ENCODE measurements at places on chromosomes 7 and 10.
A peak's percentile ranks its signal among the peaks of the same experiment; 100 is the strongest.

DNA sequence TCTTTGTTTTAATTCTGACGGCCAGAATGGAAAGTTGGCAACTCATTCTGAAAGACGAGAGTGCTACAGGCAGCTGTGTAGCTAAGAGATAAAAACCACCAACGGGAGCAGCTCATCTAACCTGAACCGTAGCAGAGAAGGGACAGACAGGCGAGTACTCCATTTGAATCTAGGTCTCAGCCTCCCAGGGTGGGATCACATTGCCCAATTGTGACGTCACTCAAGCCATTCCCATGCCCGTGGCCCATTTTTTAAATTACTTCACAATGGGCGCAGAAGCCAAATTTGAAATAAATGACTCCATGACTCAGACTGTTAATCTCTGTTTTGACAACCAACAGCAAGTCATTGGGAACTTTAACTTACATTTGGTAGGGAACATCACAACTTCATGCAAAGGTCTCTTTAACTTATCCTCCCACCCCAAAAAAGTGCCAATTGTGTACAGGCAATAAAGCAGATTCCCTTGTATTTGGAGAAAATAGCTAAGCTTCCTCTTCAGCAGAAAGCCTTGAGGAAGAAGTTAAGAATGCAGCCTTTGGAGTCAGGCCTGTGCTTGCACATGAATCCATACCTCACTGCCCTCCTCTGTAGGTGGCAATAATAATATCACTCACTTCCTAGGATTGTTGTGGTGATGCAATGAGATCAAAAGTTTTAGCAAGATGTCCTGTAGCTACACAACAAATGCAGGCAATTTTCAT is 93.2 kb upstream of the KIF5B start:
- DNase-seq = peak; percentile 53

- DNase-seq = no peak
Measured at GRCh38 chr7:93327006-93327633, 95.0 kb downstream of the VPS50 start.

- DNase-seq = no peak
Measured at GRCh38 chr10:36677431-36677768, 448.0 kb upstream of the ANKRD30A start.

GRCh38 chr10:51960494-51960895 is 261.1 kb upstream of the CSTF2T start:
- DNase-seq = no peak

GRCh38 chr10:18159557-18159956 is 19.3 kb downstream of the CACNB2 start:
- DNase-seq = no peak

- DNase-seq = no peak
Measured at GRCh38 chr7:121555558-121555957, 159.4 kb upstream of the FAM3C start.

- DNase-seq = no peak
Measured at GRCh38 chr10:132507956-132508490, 29.6 kb upstream of the INPP5A start.

DNA sequence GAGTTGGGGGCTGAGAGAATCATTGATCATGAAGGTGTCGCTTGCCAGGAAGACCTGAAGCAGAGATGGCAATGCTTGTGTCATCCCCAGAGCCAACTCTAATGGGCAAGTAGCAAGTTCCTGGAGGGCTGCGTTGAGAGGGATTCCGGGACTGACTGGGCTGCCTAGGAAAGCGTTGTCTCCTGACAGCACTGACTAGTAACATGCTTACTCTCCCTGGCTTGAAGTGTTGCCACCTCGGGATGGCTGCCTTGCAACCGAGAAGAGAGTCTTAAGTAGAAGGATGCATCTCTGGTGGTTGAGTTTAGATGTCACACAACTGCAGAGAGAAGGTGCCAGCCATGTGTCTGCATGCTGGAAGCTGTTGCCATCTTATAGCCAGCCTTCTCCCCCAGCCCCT is 453.4 kb downstream of the PLXNA4 start:
- DNase-seq = no peak

DNA sequence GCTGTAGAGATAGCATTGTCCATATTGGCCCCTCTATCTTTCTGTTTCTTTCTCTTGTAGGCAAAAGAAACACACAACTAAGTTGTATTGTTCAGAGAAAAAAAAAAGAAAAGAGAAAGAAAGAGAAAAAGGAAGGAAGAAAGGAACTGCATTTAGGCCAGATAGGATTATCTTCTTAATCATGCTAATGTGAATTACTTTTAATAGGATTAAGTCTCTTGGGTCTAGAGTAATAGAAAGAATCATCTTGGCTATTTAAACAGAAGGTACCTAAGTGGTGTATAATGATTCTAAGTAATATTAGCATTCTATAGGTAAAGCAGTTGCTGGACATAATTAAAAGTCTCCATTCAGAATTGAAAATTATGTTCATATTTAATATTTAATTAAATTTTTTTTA is 42.2 kb downstream of the GPR85 start:
- DNase-seq = no peak

DNA sequence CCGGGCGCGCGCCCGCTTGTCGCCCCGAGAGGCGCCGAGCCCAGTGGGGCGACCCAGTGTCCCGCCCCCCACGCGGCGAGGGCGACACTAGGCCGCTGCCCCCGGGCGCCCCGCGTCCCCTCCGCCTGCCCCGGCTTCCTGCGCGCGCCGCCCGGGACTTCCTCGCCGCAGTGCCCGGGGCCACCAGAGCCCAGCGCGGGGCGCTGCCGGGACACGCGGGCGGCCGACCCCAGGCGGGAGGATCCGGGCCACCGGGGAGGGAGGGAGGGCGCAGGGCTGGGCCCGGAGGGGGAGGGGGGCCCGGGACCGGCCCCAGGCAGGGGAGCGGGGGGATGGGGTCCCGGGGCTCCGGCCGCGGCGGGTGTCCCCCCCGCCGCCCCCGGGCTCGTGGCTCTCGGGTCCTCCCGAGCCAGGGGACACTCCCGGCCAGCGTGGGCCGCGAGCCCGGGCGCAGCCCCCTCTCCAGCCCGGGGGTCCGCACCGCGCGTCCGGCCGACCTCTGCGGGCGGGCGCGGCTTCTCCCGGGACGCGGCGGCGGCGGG is 435 bp upstream of the PWWP2B start:
- DNase-seq = peak; percentile 86

GRCh38 chr10:1360011-1360557 is 303.9 kb downstream of the WDR37 start:
- no peak for DNase-seq

GRCh38 chr7:69749372-69749979 is 151.2 kb downstream of the AUTS2 start:
- no peak for DNase-seq

- no peak for DNase-seq
Measured at GRCh38 chr7:82729172-82730030, 285.8 kb upstream of the CACNA2D1 start.

GRCh38 chr7:76302347-76303201 is at the start of gene HSPB1:
TSS of gene HSPB1 (plus strand) at chr7:76302673. CDS start at chr7:76302713, 40 bp downstream.
- DNase-seq = peak; percentile 98

- DNase-seq = no peak
Measured at GRCh38 chr10:51137756-51138529, 63.7 kb downstream of the PRKG1 start.

- no peak for DNase-seq
Measured at GRCh38 chr10:124428207-124428777, 9.6 kb upstream of the OAT start.

DNA sequence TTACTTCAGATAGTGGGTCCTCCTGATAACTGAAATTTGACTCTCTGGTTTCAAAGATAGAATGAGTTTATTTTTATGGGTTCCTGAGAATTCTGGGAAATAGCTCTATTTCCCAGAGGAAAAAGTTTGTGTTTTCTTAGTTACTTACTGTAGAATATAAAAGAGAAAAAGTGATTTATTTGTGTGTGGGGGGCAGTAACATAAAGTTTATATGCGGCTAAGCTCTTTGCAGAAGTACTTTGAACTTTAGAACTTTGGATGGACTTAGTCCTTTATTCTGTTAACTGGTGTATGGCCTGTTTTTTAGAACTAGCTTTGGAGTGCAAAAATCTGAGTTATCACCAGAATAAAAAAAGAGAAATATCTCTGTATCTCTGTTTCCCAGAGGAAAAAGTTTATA is 157.1 kb downstream of the BBS9 start:
- no peak for DNase-seq

GRCh38 chr10:24651923-24652322 is 71.8 kb downstream of the ARHGAP21 start:
- DNase-seq = no peak

DNA sequence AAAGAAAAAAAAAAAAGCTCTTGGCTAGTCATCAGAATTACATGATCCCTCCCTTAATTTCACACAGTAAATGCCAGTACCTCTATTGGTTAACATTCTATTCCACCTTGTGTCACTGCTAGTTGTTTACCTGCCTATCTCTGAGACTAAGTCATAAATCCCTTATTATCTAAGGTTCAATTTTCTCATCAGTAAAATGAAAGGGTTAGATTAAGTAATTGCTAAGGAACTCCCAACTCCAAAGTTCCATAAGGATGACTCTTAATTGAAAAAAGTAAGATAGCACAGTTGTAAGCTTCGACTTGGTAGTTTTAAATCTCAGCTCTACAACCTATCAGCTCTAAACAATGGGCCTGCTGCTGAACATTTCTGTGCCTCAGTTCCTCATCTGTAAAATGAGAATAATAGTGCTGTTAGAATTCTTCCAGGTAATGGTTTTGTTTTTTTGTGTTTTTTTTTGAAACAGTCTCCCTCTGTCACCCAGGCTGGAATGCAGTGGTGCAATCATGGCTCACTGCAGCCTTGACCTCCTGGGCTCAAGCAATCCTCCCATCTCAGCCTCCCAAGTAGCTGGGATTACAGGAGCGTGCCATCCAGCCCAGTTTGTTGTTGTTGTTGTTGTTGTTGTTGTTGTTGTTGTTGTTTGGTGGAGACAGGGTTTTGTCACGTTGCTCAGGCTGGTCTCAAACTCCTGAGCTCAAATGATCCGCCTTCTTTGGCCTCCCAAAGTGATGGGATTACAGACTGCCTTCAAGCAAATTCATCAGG is 35.6 kb downstream of the SRPK2 start:
- no peak for DNase-seq

GRCh38 chr7:50564640-50565558 is at the start of gene DDC:
TSS of gene DDC (minus strand) at chr7:50565405. CDS start at chr7:50544085, 21,320 bp downstream.
- no peak for DNase-seq

DNA sequence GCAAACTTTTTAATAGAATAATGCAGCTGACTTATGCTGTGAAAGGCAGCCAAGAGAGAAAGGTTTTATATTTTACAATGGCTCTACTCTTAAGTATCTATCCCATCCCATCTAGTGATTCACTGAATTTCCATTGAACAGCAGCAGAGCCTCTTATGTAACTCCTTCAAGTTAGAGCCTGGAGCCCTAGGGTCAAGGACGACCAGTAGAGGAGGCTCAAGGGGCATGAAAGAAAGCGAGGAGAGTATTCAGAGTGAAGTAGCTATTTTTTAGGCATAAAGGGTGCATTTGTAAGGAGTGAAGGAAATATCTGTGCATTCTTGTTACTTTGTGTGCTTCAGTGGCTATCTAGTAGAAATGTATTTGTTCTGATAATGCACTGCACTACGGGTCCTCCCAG is 180.2 kb upstream of the TPK1 start:
- DNase-seq = no peak

DNA sequence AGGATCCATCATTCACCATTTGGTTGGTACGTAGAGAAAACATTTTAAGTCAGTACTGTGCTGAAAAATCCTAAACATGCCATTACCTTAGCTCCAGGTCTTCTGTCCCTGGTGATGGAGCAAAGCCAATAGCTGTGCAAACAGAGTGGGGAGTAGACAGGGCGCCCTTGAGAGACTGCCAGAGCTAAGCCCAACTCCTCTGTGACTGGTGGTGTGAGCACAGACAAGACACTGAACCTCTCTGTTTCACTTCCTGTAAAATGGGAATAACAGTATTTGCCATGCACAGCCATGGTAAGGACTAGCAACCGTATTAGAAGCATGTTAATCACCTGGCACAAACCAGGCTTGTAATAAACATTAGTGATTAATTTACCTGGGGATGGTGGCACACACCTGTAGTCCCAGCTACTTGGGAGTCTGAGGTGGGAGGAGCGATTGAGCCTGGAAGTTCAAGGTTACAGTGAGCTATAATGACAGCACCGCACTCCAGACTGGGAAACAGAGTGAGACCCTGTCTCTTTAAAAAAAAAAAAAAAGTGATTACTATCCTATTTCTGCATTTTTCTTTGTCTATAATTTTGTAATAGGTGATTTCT is 28.7 kb downstream of the LYZL1 start:
- no peak for DNase-seq

GRCh38 chr10:54585572-54585971 is 215.5 kb downstream of the PCDH15 start:
- no peak for DNase-seq

GRCh38 chr7:16989811-16990413 is 108.1 kb upstream of the AGR3 start:
- peak; percentile 44 for DNase-seq

- no peak for DNase-seq
Measured at GRCh38 chr10:2471811-2472210, 595.5 kb upstream of the PFKP start.

DNA sequence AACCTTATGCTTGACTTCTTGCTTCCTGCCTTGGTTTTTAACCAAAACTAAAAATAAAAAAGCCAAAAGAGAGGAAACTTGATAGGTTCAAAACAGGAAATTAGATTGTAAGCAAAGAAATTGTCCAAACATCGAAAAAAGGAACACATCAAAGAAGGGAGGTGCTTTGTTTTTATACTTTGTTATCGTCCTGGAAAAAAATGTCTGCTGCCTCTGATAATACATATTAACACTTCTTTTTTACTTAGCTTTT is 286.6 kb upstream of the C7orf33 start:
- DNase-seq = no peak

DNA sequence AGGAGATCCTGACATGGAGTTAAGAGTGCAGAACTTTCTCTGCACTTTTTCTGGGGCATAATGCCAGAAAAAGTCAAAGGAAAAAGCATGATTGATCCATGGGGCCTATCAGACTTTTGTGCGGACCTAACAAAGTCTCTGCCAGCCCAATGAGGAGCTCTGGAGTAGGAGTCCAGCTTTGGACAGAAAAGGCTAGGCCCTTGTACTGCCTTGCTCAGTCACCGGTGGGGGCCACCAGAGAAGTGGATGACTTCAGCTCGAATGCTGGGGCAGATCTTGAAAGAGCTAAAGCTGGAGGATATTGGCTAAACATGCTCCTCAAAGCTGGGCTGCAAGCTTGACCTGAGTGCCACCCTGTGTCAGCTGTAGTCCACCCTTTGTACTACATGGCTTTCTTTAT is 2.8 kb upstream of the ZC3HAV1 start:
- no peak for DNase-seq

DNA sequence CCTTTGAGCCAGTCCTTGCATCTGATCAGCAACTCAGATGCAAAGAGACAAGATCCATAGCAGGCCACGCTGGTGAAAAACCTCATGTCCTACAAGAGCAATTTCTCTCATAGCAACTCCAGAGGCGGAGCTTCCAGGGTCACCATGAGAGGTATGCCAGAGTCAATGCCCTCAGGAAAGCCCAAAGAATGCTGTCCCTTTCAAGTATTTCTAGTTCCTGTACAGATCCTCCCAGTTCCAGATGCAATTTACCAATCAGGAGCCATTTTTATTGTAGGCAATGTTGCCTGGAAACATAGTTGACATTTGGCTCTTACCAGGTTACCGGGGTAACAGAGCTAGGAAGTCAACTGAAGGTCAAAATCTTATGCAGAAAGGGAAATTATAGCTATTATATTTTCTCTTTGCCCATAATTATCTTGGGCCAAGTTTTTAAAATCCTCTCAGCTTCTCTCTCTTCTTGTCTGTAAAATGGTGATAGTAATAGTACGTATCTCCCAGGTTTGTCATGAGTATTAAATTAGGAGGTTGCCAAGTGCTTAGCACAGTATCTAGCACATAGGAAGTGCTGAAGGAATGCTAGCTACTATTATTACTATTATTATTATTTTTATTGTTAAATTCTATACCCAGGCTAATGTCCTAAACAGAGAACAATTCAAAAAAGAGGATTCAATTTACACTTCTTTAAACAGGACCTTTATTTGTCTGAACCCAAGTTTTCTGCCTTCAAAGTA is 46.3 kb upstream of the TM9SF3 start:
- DNase-seq = no peak
